Fibroblast of the aortic adventitia (primary cell): ENCODE measurements at places on chromosomes 12 and 14.

GRCh38 chr14:23626946-23627345 lies 9.2 kb upstream of the DHRS2 start:
- no peak for DNase-seq

GRCh38 chr14:68694516-68695235 lies 98.2 kb downstream of the ZFP36L1 start:
- peak; percentile 75 for DNase-seq

DNA sequence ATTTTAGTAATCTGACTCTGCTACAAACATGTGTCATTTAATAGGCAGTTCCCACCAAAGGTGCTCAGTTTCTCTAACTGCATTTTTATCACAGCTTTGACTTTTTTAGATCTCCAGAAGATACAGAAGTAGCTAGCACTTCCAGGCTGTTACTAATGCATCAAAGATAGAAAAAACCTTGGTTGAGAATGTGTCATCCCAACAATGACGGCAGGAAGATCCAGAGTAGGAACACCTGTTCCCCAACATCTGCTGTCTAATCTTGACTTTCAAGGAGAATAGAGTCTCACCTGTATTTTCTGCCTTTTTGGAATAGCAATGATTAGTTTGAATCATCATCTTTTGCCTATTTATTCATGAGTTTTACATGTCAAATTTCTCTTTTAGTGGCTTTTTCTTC lies 45.0 kb downstream of the ARMH4 start:
- no peak for DNase-seq

DNA sequence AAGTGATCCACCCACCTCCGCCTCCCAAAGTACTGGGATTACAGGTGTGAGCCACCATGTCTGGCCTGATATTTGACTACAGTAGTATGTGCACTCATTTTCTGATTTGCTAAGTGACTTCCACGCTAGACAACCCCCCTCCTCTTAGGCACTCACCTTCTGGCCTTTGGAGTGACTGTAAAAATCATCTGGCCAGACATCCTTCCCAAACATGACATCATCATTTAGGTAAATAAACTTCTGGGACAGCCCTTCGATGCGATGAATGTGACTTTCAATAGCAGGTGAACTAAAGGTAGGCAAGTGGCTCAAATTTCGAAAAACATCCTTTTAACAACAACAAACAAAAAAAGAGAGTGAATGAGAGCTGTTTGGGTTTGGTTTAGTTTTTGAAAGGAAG lies 30.6 kb upstream of the SYCP3 start:
- no peak for DNase-seq

GRCh38 chr14:60093080-60093479 lies 1.4 kb downstream of the PCNX4 start:
- peak; percentile 16 for DNase-seq

- DNase-seq = peak; percentile 96
These were observed 65.6 kb upstream of the PTGR2 start for GRCh38 chr14:73785834-73786635.

- no peak for DNase-seq
These were observed 99.6 kb downstream of the ANO6 start for GRCh38 chr12:45315462-45315861.

GRCh38 chr12:49369411-49370145 lies 2.3 kb downstream of the SPATS2 start:
- DNase-seq = peak; percentile 74

GRCh38 chr12:52361553-52361952 lies 5.7 kb downstream of the KRT85 start:
- DNase-seq = no peak

DNA sequence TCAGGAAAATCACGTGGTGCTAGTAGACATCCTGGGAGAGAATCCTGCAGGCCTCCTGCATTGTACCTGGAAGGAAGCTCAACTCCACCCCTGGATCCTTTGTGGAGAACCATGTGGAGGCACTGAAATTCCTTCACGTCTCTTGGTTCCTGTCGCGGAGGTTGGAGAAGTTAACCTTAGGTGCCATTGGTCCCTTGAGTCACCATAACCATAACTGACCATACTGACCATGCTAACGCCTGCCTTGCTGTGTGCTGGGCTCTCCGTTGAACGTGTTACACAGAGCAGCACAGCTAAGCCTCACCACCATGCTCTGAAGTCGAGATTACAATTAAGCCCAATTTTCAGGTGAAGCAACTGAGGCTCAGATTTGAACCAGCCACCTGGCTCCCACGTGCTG lies 18.6 kb downstream of the C14orf132 start:
- DNase-seq = no peak

DNA sequence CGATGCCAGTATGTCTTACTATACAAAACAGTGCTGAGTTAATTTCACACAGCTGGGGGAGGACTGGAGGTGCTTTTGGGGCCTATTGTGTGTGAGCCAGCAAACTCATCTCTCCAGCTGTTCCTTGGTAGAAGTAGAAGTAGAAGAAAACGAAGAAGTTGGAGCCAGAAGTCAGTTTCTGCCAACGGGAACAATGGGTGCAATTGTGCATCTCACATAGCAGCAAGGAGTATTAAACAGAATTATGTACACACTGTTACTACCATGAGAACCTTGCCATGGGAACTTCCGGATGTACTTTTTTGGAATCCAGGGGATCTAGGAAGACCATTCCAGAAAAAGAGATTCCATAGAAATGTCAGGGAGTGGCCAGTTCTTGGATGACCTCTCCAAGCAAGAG lies 88.6 kb downstream of the VCPKMT start:
- no peak for DNase-seq

- DNase-seq = peak; percentile 10
These were observed 234.9 kb downstream of the FLRT2 start for GRCh38 chr14:85764822-85765221.

DNA sequence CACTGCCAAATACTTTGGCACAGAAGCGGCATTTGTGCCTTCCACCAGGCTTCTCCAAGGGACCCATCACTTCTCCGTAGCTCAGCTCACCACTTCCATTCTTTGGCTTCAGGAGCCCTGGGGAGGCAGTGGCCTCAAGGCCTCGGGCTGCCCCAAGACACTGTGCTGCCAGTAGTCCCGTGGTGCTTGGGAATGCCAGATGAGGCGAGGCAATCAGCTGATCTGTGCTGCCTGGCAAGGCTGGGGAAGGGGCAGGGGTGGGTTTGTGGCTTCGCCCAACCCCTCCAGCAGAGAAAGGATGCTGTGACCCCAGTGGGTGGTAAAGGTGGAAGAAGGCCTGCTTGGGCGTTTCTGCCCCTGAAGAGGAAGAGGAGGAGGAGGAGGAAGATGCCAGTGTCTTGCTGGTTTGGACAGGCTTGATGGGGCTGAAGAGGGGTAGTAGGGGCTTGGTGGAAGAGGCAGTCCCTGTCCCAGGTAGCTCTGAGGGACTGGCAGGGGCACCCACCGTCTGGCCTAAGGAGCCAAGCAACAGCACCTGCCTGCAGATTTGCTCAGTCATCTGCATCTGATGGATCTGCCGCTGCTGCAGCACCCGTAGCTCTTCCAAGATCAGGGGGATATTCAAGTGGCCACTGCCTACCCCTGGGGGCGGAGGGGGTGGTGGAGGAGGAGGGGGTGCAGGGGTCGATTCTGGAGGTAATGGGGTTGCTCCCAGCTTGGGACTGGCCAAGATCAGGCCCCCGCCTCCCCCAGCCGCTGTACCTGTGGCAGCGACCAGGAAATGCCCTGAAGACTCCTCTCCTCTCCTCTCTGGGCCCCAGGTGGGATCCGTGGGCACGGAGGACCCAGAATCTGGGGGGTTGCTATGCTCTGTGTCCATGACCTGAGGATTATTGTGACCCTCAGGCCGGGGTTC lies 1.3 kb downstream of the SALL2 start:
- DNase-seq = no peak

DNA sequence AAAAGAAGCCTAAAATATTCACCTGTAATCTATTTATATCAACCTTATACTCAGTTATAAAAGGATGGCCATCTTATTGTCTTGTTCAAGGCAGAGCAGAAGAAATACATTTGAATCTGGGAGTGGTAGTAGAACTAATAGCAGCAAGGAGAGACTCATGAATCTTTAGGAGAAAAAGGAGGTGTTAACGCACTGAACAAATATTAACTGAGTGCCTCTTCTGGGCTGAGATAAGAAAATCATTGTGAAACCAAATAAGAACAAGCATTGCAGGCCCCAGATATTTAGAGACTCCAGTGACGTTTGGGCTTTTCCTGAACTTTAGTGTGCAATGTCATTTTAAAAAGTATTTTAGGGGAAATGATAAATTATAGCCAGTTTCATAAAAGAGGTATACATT lies 790.6 kb downstream of the DIO2 start:
- DNase-seq = no peak

- DNase-seq = no peak
These were observed 58.9 kb upstream of the EEA1 start for GRCh38 chr12:92987846-92988621.

GRCh38 chr12:24488091-24488596 lies 460.8 kb downstream of the BCAT1 start:
- DNase-seq = no peak

- DNase-seq = peak; percentile 69
These were observed 22.0 kb downstream of the SLC25A21 start for GRCh38 chr14:37150414-37150813.

GRCh38 chr12:103879878-103880277 lies 38.8 kb upstream of the NT5DC3 start:
- no peak for DNase-seq
